T-helper 2 cell treated with Interferon-gamma antibody and Interleukin-4, amounts not matched to agents 5 μg/mL and 100 μg/mL, for 36 hours (primary cell): ENCODE measurements at places on chromosomes 4 and X.

GRCh38 chr4:1899149-1900086 is 28.2 kb downstream of the NSD2 start:
- DNase-seq, result peak; percentile 70

GRCh38 chr4:84683064-84683850 is 100.3 kb downstream of the CDS1 start:
- no peak for DNase-seq

- no peak for DNase-seq
Measured at GRCh38 chr4:164251257-164251656, 502.7 kb upstream of the SMIM31 start.

GRCh38 chr4:187128222-187128621 is 404.6 kb upstream of the FAT1 start:
- DNase-seq, result no peak

GRCh38 chr4:26372525-26373172 is 51.8 kb downstream of the RBPJ start:
- peak; percentile 54 for DNase-seq

DNA sequence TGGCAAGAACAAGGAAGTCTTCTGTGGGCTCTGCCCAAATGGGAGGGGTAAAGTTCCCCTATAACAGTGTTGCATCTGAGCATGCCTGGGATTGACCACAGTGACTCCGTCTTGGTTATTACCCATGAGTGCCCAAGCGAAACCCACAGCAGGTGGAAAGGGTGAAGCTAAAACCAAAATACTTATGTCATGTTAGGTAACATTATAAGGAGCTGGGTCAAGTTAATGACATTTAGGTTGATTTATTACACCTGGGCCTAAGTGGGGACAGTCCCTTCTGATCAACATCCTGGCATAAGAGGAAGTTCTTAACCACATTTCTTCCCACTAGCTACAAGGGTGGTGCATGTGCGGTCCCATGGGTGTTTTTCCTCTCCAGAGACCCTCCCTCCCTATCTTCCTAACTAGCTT is 1.3 kb upstream of the ZNF732 start:
- no peak for DNase-seq

GRCh38 chr4:124937993-124938392 is 225.5 kb upstream of the ANKRD50 start:
- no peak for DNase-seq

DNA sequence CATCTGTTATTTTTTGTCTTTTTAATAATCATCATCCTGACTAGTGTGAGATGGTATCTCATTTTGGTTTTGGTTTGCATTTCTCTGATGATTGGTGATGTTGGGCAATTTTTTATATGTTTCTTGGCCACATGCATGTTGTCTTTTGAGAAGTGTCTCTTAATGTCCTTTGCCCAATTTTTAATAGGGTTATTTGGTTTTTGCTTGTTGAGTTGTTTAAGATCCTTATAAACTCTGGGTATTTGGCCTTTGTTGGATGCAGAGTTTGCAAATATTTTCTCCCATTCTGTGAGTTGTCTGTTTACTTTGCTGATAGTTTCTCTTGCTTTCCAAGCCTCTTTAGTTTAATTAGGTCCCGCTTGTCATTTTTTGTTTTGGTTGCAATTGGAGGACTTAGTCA is 152.1 kb upstream of the MED14 start:
- no peak for DNase-seq

- DNase-seq, result no peak
Measured at GRCh38 chr4:128512161-128512560, 224.5 kb upstream of the PGRMC2 start.

- no peak for DNase-seq
Measured at GRCh38 chr4:118869808-118870342, 18.8 kb upstream of the SYNPO2 start.

GRCh38 chrX:118392716-118393115 is 46.8 kb downstream of the WDR44 start:
- DNase-seq, result no peak

DNA sequence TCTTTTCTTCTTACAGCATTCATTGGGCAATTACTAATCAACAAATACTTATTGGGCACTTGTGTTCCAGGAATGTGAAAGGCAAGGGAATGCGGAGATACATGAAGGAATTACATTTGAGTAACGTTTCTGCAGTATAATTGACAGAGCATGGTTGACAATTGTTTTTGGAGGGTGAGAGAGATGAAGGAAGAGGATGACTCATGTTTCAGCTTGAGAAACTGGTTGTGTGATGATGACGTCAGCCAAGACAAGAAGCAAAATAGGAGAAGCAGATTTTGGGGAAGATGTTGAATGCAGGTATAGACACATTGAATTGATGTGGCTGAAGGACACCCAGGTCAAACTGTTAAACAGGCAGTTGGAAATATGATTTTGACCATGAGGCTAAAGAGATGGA is 8.0 kb upstream of the CPEB2 start:
- no peak for DNase-seq

GRCh38 chr4:612052-612748 is 13.2 kb upstream of the PDE6B start:
- no peak for DNase-seq

GRCh38 chrX:129649268-129650182 is 5.2 kb downstream of the APLN start:
- DNase-seq, result no peak

GRCh38 chr4:58435871-58436270 is 1325.7 kb upstream of the IGFBP7 start:
- no peak for DNase-seq

- no peak for DNase-seq
Measured at GRCh38 chr4:30989508-30989907, 269.3 kb downstream of the PCDH7 start.

DNA sequence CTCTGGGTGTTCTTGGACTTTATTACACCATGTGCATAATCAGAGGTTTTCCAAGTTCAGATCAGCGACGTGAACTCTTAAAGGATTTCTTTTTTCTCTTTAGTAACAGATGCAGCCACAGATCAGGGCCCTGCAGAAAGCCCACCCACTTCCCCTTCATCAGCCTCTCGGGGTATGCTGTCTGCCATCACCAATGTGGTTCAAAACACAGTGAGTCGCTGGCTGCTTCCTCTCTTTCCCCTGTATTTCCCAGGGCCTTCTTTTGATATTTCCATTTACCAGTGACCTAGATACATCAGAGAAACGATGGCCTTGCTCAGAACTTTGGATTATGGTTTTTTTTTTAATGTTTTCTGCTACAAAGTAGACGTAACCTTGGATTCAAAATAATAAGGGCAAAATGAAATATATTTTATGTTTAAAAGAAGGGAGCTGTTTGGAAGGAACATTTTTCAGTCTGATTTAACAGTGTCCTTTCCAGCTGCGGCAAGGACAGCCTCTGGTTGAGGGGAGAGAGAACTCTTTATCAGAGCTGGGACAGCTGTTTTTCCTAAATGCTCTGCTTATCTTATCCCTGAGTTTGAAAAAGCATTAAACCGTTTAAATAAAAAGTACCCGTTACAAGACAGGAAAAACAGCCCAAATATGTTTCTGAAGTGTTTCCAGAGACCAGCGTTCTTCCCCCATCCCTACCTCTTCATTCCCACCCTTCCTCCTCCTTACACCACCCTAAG is 38.2 kb downstream of the FAM114A1 start:
- no peak for DNase-seq

- no peak for DNase-seq
Measured at GRCh38 chrX:5646818-5647217, 581.8 kb downstream of the NLGN4X start.

- DNase-seq, result no peak
Measured at GRCh38 chr4:189117426-189117825, 823.2 kb upstream of the FRG1 start.

DNA sequence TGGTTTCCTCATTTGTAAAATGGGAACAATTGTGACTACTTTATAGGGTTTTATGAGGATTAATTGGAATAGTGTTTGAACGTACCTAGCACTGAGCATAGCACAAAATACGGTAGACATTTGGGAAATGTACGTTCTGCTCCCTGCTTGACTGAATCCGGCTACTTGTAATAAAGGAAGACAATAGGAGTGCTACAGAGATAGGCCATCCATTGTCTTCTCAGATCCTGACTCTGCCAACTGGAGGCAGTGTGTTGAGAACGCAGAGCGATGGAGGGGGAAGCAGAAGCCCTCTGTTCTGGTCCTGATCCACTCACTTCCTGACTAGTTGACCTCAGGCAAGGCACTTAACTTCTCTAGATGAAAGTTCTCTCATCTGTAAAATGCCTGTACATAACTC is 26.4 kb downstream of the ENPP6 start:
- DNase-seq, result no peak

DNA sequence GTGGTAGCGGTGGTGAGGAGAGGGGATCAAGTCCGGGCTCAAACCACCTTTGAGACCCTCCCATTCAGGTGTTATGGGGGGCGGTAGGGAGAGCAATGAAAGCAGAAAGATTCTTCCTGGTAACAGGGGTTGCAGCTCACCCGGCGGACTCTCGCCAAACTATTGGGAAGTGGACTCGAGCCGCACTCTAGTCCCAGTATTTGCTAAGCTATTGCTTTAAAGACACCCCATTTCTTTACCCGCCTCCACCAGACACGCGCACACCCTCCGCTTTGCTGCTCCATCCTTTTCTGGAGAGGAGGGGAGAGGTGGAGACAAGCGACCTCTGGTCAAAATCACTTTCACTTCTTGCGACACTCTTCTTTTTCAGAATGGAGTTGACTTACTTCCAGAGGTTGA is 625 bp upstream of the GABRA4 start:
- no peak for DNase-seq

DNA sequence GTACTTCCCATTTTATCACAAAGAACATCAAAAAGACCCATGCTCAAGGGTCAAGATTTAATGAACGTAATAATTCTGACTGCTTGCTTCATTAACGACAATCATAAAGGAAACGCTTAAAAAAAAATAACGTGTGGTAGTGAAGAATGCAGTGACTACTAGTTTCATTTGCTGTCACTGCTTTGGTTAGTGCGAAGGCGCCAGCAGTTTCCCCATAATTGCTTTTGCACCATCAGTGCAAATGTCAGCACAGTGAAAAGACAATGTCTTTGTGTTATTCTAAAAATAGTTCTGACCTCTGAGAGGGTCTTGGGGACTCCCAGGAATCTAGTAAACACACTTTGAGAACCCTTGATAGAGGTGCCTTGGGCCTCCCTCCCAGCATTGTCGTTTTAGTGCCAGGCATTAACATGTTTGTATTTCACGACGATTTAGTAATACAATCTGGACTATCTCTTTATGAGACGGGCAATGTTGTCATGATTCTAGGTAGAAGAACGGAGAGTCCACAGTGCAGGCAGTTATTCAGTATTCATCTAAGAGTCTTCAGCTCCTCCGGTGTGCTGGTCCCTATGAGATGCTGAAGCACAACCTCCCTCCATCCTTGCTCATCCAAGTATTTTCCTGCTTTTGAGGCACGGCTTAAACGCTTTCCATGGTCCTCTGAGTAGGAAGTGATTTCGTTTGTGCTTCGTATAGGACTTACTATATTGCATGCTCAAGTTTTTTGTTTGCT is 71.0 kb downstream of the AFF1 start:
- DNase-seq, result peak; percentile 53

- no peak for DNase-seq
Measured at GRCh38 chrX:10755439-10756334, 135.3 kb upstream of the MID1 start.

DNA sequence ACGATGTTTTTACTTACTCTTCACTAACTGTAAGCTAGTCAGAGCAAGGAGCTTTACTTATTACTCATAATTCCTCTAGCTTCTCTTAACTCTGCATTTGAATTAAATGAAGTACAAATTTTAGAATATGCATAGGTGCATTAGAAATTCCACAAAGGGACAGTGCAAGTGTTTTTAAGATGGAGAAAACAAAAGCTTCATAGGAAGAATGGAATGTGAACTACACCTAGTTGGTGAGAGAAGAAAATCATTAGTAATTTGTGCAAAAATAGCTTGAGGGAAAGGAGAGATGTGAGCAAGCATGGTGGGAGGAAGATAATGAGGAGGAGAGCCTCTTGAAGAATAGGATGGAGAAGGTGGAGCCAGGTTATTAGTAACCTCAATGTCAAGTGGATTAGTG is 77.5 kb upstream of the SMARCA5 start:
- DNase-seq, result no peak

GRCh38 chr4:39637586-39638353 is 895 bp downstream of the SMIM14 start:
- DNase-seq, result peak; percentile 27

DNA sequence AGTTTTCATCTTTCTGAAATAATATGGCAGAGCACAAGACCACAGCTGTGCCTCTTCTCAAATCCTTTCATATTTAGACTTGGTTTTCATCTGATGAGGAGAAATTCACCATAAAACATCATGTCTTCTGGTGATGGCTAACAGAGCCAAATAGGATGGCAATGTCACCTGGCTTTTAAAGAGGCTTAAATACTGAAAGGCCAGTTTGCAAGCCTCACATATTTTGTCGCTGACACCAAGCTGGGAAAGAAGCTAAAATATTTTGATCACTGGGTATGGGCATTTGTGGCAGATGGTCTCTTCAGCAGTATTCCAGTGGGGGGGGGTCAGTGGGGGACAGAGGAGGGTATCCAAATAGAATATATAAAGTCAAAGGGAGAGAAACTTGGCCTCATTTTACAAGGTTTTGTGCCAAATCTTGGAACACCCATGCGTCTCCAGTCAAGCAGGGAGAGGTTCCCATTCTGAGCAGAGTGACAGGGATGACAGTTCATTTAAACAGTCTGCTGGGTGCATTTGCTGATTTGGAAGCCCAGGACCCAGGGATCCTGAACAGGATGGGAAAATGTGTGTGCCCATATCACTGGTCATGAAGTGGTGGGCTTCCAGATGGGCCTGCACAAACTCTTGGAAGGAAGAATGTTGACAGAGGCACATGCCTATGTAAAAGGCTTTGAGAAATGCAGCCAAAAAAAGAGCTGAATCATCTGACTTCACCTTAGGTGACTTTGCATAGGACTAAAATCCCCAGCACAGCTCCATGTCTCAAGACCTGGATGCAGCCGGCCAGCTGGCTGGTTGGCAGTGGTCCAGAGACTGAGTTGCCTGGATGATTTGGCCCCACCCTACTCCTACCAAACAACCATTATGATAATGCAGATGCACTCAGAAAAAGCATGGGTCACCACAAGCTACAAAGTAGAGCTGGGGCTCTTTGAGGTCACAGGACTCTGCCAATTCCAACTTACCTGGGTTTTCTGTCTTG is 484.4 kb upstream of the NR3C2 start:
- no peak for DNase-seq

DNA sequence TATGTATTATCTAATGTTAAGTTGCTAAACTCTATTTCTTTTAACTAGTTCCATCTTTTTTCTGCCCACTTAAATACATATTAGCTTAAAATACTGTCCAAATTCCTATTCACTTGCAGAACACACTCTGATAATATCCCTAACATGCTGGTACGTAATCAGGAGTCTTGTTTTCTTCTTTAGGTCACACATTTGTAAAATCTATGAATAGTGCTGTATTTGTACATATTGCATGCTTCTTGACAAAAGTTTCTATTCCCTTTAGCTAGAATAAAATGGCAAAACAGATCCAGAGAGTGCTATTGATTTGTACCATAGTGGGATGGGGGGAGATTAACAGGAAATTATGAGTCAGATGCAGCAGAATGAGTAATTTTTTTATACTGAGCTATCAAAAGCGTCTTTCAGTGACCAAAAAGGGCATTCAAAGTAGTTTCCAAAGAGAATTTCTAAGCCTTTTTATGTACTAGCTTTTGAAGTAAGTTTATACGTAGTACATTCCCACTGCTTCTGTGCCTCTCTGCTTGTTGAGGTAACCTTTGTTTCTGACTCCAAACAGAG is 126.5 kb downstream of the PTPN13 start:
- DNase-seq, result no peak

- no peak for DNase-seq
Measured at GRCh38 chr4:158527516-158527915, 5.8 kb downstream of the RXFP1 start.

- no peak for DNase-seq
Measured at GRCh38 chr4:18878561-18878960, 857.0 kb upstream of the LCORL start.

GRCh38 chr4:110164856-110165255 is 33.6 kb downstream of the ELOVL6 start:
- no peak for DNase-seq
